ENCODE measurements at places on chromosomes 1 and 21.

GRCh38 chr1:53689736-53690326, 49.1 kb downstream of the GLIS1 start:
- DNase-seq, result peak; percentile 65

GRCh38 chr1:2334883-2335534, 56.3 kb downstream of the MORN1 start:
- DNase-seq, result no peak

GRCh38 chr1:29634746-29635335, 398.5 kb downstream of the PTPRU start:
- no peak for DNase-seq

DNA sequence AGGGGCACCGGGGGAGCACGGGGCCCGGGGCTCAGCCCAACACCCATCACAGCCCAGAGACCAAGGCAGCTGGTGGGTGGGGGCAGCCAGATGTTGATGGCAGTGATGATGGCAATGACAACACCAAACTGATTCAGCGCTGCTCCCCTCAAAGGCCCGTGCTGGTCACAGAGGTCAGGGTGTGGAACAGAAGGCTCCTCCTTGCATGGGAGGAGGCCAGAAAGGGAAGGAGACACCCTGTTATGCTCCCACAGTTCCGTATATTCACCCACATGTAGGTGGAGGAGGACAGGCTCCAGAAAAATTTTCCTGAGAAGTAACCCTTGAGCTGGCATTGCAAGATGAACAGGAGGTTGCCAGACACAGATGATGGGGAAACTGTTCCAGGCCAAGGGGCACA, 414 bp downstream of the GUCA2B start:
- DNase-seq, result no peak

- DNase-seq, result no peak
Measured at GRCh38 chr21:16536643-16537434, 807.1 kb downstream of the USP25 start.

DNA sequence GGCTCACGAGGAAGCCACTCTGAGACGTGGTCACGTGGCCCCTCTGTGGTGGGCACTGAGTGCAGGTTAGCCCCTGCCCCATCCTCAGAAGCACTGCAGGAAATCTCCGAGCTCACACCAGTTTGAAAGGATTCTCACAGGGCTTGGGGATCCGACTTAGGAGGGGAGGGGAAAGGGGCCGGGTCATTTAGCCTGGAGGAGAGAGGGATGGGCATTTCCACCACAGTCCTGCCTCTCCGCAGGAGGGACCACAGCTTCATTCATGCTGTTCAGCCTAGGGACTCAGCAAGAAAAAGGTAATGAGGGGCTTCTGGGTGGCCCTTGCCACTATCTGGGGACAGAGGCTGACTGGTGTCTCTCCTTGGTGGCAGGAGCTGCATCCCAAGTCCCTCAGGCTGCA, 126.5 kb downstream of the NPHP4 start:
- no peak for DNase-seq

GRCh38 chr21:25465263-25465662, 142.0 kb downstream of the MRPL39 start:
- DNase-seq, result no peak

DNA sequence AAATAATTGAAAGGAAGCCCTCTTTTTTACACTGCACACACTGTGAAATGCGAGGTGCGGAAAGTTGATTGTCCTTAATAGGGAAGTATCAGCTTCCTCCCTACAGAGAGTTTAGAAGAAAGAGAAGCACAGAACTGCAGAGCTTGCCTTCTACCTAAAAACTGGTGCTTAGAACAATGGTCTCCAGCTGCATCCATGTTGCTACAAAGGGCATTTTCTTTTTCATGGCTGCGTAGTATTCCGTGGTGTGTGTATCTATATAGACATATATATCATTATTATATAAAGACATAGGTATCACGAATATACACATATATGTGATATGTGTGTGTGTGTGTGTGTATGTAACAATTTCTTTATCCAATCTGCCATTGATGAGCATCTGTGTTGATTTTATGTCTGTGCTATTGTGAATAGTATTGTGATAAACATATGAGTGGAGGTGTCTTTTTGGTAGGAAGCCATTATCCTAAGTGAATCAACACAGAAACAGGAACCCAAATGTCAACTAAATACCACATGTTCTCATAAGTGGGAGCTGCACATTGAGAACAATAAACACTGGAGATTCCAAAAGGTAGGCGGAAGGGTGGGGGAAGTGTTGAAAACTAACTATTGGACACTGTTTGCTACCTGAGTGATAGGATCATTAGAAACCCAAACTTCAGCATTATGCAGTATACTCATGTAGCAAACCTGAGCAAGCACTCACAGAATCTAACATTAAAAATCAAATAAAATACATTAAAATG, 290.0 kb upstream of the RUNX1 start:
- no peak for DNase-seq

DNA sequence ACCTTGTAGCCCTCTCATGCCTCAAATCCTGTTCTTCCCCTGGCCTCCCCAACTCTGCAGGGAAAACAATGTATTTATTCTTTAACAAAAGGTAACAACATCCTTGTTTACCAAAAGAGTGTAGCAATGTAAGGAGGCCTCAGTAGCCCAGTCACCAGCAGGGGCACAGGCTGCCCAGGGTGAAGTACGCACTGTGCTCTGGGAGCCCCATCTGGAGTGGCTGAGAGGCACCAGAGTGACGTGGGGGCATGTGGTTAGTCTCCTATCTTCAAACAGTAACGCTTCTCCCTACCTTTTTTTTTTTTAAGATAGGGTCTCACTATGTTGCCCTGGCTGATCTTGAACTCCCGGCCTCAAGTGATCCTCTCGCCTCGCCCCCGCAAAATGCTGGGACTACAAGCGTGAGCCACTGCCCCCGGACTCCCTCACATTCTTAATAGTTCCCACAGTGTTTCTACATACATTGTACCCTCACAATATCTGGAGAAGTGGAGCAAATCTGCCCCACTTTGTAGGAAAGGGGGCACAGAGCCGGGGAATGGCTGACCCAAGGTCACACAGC, 51.3 kb upstream of the ECE1 start:
- no peak for DNase-seq

GRCh38 chr1:119947468-119947867, 51.2 kb upstream of the ADAM30 start:
- DNase-seq, result no peak

- DNase-seq, result no peak
Measured at GRCh38 chr1:246160905-246161304, 346.2 kb downstream of the SMYD3 start.

DNA sequence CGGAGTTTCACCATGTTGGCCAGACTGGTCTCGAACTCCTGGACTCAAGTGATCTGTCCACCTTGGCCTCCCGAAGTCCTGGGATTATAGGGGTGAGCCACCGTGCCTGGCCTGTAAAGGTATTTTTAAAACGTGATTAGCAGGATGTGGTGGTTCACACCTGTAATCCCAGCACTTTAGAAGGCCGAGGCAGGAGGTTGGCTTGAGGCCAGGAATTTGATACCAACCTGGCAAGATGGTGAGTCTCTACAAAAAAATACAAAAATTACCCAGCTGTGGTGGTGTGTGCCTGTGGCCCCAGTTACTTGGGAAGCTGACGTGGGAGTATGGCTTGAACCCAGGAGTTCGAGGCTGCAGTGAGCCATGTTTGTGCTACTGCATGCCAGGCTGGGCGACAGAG, 43.3 kb upstream of the SOD1 start:
- DNase-seq, result no peak

DNA sequence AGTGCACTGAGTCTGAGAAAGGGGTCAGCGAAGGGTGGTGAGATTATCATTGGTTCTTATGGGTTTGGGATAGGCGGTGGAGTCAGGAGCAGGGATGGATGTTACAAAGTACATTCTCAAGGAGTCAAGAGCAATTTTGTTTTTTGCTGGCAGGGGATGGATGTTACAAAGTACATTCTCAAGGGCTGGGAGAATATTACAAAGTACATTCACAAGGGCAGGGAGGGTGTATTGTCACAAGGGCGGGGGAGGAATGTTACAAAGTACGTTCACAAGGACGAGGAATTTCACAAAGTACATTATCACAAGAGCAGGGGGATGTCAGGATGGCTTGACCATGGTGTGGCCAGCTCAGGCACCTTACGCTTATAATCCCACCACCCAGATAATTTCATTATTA, 59.3 kb upstream of the FAM89A start:
- DNase-seq, result no peak

- no peak for DNase-seq
Measured at GRCh38 chr1:207867136-207868109, 43.5 kb downstream of the CD34 start.

DNA sequence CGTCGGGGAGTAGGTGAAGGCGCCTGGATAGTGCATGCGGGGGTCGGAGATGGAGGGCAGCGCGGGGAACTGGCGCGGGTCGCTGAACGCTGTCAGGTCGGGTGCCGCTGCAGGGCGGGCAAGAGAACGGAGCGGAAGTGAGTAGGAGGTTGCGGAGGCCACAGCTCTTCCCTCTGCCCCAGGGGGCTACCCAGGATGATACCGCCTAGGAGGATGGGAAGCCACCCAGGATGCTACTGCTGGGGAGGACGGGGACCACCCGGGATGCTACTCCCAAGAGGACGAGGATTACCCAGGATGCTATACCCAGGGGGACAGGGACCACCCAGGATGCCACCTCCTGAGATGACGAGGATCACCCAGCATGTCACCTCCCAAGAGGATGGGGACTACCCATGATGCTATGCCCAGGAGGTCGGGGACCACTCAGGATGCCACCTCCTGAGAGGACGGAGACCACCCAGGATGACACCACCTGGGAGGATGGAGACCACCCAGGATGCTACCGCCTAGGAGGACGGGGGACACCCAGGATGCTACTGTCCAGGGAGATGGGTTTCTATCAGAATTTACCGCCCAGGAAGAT, 123.8 kb downstream of the CLIC6 start:
- no peak for DNase-seq

DNA sequence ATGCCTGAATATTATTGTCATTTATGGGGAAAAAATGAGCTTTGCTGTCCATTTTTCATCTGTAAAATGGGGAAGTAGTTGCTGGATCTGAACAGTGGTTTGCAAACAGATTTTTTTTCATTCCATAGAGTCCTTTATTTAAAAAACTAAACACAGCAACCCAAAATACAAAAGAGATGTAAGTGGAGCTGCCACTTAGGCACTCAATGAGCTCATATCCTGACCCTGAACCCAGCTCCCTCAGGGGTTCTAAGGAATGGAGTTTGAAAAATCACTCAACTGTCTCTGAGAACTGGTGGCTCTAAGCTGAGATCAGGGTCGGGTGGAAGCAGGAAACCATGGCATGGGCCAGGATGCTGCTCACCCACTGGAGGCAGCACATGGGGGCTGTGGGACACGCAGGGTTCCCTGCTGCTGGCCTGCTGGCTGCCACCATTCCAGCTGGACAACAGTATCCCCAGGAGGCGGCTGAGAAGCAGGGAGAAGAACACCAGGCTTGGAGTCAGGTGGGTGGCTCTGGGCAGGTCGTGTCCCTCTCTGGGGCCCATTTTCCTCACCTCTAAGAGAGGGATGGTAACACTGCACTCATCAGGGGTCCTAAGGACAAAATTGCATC, 9.6 kb upstream of the ECE1 start:
- no peak for DNase-seq

DNA sequence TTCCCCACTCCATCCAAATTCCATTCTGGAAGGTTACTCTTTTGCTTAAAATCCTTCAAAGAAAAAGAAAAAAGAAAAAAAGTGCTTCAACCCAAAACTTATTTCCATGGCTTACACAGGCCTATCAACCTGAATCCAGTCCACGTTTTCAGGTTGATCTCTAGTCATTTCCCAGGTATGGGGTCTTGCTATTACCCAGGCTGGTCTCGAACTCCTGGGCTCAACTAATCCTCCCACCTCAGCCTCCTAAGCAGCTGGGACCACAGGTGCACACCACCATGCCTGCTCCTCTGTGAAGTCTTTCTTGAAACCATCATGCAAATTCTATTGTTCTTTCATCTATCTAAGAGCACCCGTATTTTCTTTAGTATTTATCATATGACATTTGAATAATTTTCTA, 7.6 kb downstream of the RNF19B start:
- no peak for DNase-seq

GRCh38 chr1:18893120-18893519, 9.2 kb downstream of the ALDH4A1 start:
- DNase-seq, result no peak

DNA sequence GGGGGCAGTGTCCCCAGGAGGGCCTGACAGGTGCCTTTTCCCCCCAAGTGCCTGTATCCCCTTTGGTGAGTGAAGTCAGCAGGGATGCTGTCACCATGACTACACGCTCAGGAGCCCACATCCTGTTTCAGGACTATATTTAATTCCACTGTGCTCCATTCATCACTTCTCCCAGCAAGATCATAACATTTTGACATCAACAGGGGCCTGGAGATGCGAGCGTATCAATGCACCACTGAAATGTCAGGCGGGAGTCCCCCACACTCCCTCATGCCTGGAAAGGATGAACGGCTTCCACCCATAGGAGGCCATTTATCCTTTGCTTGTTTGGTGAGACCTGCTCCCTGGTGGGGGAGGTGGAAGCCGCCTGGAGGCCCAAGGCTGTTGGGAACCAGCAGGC, 119.1 kb downstream of the PTPRU start:
- no peak for DNase-seq

DNA sequence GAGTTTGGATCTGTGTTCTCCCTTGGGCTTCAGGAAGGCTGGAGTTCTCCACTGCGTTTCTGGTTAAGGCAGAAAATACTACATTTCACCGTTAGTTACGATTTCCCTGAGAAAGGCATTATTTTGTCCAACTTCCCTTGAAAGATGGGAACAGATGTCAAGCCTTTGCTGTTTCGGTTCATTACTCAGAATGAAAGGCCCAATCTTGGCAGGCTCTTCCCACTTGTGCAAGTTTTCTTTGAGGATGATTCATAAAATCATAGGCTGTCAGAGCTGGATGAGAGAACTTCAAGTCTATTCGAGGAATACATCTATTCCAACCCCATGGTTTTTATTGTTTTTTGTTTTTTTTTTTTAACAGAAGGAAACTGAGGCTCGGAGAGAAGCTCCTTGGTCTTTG, 205.2 kb downstream of the GRIK3 start:
- no peak for DNase-seq

DNA sequence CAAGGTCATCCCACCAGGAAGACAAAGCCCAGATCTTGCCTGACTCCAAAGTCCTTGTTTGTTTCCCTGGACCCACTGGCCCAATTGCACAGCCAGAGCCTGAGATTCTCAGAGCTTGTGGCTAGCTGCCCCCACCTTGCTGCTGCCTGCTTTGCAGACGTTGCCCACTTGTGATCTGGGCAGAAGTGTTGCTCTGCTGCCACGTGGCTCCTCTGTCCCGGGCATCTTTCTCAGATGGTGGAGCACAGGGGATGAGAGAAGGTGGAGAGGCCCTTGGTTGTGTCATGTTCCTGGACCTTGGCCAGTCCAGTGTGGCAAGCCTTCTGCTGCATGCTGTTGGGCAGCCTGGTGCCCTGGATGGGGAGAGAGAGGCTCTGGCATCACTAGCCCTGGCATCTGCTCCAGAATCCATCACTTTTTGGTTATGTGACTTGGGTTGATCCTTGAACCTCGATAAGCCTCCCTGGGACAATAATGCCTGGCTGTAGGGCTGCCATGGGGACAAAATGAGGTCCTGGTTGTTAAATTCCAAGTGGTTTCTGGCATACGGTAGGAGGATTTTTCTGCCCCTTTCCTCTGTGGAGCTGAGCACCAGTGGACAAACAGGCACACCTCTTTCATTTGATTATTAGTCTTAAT, 1.5 kb upstream of the NR0B2 start:
- no peak for DNase-seq
